ENCODE measurements at places on chromosomes 12 and 14.

DNA sequence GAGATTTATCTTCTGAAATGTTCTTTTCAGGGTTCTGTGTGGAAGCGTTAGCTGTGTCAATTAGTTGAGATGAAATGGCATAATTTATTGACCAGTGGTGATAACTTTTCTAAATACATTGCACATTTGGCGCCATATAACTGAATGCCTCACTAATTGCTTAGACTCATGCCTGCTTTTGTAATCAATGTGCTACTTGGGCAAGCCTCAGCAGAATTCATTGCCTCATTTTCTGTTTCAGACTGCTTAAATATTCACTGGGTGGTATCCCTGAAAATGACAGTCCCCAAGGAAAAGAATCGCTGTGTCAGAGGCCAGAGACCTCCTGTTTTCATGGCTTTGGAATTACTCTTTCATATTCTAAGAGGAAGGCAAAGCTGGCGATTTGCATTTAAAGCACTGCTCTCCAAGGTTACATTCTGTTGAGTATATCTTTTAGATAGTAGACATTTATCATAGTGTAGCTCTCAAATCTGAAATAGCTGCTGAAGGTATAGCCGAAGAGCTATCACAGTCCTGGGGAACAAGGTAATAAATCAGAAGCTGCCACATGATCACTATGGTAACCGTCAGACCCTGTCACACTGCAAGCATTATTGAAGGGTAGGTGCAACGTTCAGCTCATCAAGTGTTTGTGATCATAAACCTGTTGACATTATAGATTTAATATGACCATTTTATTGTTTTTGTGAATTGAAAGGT is 297.3 kb upstream of the E2F7 start:
- no peak for DNase-seq

DNA sequence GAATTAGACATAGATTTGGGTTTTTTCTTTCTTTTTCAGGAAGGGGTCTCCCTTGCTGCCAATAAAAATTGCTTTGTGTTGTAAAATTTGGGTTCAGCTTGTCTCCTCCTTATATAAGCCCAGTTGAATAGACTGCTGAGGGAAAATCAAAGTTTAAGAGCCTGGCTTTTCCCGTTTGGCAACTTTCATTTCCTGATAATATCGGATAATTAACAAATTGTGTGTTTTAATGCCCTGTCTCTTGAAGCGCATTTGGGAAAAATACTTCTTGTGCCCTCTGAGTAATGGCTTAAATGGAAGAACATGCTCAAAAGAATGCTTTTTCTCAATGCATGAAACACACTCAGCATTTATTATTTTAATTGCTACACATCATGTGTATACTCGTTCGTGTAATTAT is 198.0 kb upstream of the DCN start:
- no peak for DNase-seq

- DNase-seq = no peak
These were observed 4.1 kb upstream of the NGB start for GRCh38 chr14:77275041-77275580.

- DNase-seq = no peak
These were observed 36.7 kb upstream of the GPATCH2L start for GRCh38 chr14:76115010-76115422.

- no peak for DNase-seq
These were observed 9.9 kb downstream of the GTSF1 start for GRCh38 chr12:54463484-54463883.

- DNase-seq = no peak
These were observed 873.2 kb downstream of the NRXN3 start for GRCh38 chr14:79043194-79043889.

DNA sequence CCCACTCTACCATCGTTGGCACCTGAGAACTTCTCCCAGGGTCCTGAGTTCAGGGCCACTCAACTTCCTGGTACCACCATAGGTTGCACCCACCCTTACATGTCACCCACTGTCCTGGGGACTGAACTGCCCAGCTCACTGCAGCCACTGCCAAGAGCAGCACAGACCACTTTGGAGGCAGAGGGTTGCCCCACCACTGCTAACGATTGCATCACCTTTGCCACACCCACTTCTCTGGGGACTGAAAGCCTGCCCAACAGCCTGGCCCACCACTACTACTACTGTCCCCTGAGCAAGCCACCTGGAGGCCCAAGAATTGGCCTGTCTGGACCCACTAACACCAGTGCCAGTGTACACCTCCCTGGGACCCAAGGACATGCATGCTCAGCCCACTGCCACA is 27.6 kb downstream of the CACNA2D4 start:
- DNase-seq = no peak

DNA sequence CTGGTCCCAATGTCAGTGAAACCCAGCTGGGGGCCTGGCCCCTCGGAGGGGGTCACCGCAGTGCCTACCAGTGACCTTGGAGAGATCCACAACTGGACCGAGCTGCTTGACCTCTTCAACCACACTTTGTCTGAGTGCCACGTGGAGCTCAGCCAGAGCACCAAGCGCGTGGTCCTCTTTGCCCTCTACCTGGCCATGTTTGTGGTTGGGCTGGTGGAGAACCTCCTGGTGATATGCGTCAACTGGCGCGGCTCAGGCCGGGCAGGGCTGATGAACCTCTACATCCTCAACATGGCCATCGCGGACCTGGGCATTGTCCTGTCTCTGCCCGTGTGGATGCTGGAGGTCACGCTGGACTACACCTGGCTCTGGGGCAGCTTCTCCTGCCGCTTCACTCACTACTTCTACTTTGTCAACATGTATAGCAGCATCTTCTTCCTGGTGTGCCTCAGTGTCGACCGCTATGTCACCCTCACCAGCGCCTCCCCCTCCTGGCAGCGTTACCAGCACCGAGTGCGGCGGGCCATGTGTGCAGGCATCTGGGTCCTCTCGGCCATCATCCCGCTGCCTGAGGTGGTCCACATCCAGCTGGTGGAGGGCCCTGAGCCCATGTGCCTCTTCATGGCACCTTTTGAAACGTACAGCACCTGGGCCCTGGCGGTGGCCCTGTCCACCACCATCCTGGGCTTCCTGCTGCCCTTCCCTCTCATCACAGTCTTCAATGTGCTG is 11.0 kb downstream of the ZBTB39 start:
- DNase-seq = no peak

- DNase-seq = no peak
These were observed 7.2 kb upstream of the FOXN3 start for GRCh38 chr14:89424241-89424640.

- DNase-seq = peak; percentile 53
These were observed 334.0 kb downstream of the BTG1 start for GRCh38 chr12:91811481-91812287.

- no peak for DNase-seq
These were observed 132.5 kb downstream of the GPR135 start for GRCh38 chr14:59332727-59333126.

DNA sequence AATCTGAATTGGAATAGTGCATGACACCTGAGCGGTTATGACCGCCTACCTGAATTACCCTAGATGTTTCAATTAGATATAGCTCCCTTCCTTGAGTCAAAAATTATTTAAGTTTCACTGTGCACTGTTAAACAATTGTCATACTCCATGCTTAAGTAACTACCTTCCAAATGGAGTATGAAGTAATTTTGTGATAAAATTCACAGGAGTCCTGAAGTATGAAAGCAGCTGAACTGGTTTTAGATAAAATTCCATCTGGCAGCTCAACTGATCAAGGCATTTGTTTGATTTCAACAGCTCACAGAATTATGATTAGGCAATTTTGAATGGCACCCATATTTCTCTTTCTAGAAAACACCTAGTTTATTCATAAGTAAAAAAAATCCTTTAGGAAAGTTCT is 19.5 kb downstream of the PRICKLE1 start:
- no peak for DNase-seq

- DNase-seq = no peak
These were observed 24.7 kb upstream of the C14orf180 start for GRCh38 chr14:104554608-104555429.

DNA sequence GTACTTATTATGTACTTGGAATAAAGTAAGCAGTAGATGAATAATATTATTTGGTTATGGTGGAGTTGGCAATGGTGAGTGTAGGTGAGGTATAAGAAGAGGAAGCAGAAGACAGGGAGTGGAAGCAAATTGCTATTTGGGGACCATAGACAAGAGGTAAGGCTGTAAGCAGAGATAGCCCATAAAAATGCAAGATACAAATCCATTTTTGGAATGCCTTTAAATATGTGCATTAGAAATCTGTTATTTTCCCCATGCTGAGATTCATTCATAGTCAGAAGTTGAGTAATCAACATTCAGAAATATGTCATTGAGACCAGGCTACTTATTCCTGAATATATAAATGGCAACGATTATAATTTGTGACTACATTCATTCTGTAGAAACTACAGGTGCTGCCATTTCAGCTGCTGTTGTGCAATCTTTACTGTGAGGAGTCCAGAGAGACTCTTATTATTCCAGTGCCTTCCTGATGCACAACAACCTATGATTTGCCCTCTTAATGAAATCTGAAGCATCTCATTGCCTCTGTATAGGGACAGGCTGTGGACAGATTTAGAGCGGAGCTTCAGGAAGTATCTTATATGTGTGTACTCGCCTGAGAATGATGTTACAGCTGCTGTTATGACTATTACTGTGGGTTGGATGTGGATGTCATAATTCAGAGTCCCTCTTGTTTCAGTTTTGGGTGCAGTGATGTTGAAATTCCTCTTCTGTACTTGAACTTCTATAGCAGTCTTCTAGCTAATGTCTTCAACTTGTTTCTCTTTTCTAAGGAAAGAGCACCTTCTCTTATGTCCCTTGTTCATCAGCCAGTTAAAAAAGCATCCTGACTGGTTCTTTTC is 173.8 kb downstream of the NAV3 start:
- DNase-seq = no peak

DNA sequence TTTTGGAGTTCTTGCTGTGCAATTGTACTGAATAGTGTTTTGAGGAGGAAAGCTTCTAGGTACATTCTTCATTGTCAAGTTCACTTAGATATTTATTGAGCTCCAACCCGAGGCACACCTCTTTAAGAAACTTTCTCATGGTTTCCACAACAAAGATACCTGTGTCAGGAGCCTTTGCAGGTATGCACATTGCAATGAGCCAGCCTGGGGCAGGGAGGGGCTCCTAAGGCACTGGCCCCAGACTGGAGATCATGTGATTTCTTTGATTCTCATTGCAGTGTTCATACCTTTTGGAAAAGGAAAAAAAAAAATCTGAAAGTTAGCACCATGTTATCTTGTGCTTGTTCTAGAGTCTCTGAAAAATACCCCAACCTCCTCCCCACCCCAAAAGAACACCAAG is 80.3 kb downstream of the PRMT8 start:
- no peak for DNase-seq

GRCh38 chr12:15669256-15669948 is 119.8 kb downstream of the EPS8 start:
- DNase-seq = no peak

- DNase-seq = no peak
These were observed 44.6 kb downstream of the ERO1A start for GRCh38 chr14:52650774-52651173.

GRCh38 chr12:105947906-105948305 is 190.8 kb downstream of the NUAK1 start:
- no peak for DNase-seq

DNA sequence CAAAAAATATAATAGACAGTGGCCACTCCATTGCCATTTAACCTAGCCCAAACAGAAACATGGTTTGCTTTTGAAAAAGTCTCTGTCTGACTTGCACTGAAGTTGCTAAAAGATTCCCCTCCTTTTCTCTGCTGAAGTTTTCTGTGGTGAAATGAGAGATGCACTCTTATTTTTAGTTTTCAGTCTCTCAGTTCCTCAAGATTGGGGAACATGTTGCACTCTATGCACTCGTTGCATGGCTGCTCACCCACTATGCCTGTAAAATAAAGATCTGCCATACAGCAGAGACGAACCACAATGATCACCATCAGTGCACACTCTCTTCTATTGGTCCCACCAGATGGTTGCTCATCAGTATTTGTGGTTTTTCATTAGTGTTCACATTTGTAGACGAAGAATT is 13.1 kb upstream of the DAAM1 start:
- DNase-seq = no peak

- DNase-seq = no peak
These were observed 1.3 kb downstream of the FAM222A start for GRCh38 chr12:109714913-109715244.

GRCh38 chr14:53195949-53196348 is 42.8 kb upstream of the DDHD1 start:
- no peak for DNase-seq

GRCh38 chr12:98821866-98822265 is 176.8 kb downstream of the APAF1 start:
- DNase-seq = no peak

GRCh38 chr14:63933110-63933509 is 80.3 kb downstream of the SYNE2 start:
- no peak for DNase-seq

- no peak for DNase-seq
These were observed 612.5 kb downstream of the FSCB start for GRCh38 chr14:43894534-43894933.

DNA sequence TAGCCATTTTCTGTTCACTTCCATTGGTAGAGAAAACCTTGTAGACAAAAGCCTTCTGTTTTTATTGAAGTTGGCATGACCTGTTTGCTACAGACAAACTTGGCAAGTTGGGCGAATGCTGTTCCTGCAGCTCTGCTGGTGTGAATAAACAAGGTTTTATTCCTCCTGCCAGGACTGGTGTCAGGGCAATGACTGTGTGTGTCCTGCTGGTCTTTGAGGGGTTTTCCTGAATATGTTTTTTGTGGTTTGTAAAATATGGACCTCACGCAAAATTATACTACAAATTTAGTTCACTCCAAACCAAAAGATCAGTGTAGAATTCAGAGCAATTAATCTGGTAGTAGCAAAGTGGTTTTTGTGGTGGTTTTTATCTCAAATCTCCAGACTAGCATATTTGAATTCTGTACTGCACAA is 140.8 kb downstream of the ERC1 start:
- DNase-seq = no peak

GRCh38 chr12:19035536-19035935 is 94.0 kb upstream of the PLEKHA5 start:
- DNase-seq = no peak

DNA sequence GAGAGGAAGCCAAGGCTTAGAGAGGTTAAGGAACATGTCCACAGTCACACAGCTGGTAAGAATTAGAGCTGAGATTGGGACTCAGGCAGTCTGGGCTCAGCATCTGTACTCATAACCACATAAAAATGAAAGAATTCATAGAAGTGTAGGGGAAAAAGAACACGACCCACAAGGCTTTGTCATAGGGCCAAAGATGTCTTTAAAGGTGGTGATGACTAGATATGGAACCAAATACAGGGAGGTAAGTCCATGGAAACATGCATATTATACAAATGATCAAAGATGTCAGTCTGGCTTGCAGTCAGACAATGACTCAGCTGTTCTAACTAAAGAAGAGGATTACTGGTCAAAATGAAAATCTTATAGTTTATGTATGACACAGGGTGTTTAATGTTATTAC is 7.2 kb upstream of the SSPN start:
- no peak for DNase-seq

- DNase-seq = no peak
These were observed 800 bp downstream of the PCNX4 start for GRCh38 chr14:60092526-60092920.

Measured in activated CD8-positive, alpha-beta memory T cell treated with anti-CD3 and anti-CD28 coated beads for 4 hours (primary cell).